ENCODE measurements at places on chromosomes 6 and 20.

DNA sequence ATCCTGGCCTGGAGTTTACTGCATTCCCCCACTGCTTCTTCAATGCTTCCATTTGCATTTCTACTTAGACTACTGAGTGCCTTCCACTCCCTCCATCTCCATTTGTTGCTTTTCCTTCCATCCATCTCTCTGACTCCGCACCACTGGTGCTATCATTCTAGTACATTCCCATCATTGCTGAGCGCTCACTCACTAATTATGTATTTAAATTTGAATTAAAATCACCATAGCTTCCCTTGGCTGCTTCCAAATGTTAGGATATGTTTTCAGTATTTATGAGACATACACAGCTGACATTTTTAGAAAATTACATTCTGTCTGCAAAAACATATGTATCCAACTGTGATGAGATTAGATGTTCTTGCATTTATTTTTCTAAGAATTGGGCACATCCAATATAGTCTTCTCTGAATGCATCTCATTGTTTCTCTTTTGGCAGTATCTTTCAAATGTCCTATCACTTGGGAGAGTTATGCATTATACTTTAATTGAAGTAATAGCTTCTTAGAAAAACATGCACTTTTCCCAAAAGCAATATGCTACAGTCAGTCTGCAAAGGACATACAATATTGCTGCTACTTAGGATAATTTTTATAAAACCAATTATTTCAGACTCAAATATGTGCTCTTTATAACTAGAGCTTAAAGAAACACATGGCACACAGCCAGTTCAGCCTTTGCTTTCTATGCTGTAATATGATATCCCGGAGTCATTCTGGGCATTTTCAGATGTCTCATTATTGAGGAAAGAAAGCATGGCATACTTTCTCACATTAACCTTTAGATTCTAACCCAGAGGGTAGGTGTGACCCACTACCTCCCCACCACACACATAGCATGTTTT, 12.1 kb upstream of the COL21A1 start:
- peak; percentile 81 for DNase-seq

GRCh38 chr6:140731741-140732140, 1357.3 kb upstream of the CITED2 start:
- peak; percentile 43 for DNase-seq

GRCh38 chr6:134657751-134658527, 292.0 kb downstream of the ALDH8A1 start:
- no peak for DNase-seq

DNA sequence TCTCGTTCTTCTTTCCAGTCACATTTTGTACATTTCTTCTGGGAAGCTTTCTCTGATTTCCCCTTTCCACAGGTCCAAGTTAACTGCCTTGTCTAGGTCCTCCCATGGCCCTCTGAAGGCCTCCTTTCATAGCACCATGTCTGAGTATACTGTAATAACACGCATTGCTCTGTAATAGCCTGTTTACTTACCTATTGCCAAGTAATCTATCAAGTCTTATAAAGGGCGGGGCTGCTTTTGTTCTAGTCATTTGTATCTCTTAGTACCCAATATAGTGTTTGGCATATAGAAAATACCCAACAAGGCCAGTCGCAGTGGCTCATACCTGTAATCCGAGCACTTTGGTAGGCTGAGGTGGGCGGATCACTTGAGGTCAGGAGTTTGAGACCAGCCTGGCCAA, 17.9 kb downstream of the PTPN1 start:
- no peak for DNase-seq

DNA sequence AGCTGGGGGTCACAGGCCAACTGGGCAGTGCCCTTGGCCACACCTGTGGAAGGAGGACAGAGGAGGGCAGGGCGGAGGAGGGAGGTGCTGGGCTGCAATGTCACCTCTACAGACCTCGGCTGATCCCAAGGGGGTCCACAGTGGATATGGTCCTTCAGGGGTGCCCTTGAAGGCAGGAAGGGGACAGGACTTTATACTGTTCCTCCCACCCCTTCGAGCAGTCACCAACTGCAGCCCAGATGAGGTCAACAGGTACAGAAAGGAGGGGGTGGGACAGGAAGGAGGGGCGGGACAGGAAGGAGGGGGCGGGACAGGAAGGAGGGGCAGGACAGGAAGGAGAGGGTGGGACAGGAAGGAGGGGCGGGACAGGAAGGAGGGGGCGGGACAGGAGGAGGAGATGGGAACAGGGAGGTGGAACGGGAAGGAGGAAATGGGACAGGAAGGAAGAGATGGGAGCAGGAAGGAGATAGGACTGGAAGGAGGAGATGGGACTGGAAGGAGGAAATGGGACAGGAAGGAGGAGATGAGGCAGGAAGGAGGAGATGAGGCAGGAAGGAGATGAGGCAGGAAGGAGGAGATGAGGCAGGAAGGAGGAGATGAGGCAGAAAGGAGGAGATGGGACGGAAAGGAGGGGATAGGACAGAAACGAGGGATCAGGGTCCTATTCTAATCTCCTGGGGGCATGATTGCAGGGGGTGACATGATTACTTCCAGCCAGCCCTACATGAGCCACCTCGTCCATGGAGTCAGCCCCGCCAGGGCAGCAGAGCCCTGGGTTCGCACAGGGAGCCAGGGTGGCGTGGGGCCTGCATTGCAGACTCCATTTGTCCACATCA, 19.4 kb upstream of the MRGBP start:
- DNase-seq = peak; percentile 13

- DNase-seq = no peak
These were observed 26.8 kb upstream of the DDR1 start for GRCh38 chr6:30857549-30857948.

GRCh38 chr20:5657190-5657875, 92.9 kb upstream of the SHLD1 start:
- peak; percentile 86 for DNase-seq

- no peak for DNase-seq
These were observed 40.4 kb upstream of the POPDC3 start for GRCh38 chr6:105220186-105220585.

GRCh38 chr6:25699649-25700048, 47.6 kb downstream of the SCGN start:
- DNase-seq = no peak

DNA sequence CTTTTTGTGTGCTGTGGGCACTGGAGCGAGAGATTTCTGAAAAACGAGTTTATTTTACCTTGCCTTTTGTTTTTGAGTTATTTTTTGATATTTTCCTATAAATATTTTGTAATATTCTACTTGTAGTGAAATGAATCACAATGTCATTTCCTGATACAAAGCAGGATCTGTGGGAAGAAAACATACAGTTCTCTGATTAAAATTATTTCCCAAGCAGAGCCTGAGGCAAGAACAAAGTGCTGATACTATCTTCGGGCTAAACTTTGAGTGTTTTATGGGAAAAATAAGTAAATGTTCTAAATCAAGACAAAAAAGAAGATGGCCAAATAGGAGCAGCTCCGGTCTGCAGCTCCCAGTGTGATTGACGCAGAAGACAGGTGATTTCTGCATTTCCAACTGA, 33.7 kb upstream of the ELOVL5 start:
- DNase-seq = no peak

DNA sequence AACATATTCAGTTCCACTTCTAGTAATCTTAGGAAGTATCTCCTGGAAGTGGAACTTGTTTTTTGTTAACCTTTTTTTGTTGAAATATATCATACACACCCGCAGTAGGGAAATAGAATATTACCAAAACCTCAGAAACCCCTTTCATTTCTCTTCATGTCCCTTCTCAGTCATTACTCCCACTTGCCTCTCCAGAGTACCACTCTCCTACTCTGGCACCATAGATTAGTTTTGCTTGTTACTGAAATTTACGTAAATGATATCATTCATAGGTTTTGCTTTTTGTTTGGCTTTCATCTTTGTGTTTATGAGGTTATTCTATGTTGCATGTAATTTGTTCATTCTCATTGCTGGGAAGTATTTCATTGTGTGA, 52.8 kb downstream of the ZFAND3 start:
- DNase-seq = no peak

GRCh38 chr20:3782597-3782996, 1.3 kb upstream of the SPEF1 start:
- DNase-seq = no peak

DNA sequence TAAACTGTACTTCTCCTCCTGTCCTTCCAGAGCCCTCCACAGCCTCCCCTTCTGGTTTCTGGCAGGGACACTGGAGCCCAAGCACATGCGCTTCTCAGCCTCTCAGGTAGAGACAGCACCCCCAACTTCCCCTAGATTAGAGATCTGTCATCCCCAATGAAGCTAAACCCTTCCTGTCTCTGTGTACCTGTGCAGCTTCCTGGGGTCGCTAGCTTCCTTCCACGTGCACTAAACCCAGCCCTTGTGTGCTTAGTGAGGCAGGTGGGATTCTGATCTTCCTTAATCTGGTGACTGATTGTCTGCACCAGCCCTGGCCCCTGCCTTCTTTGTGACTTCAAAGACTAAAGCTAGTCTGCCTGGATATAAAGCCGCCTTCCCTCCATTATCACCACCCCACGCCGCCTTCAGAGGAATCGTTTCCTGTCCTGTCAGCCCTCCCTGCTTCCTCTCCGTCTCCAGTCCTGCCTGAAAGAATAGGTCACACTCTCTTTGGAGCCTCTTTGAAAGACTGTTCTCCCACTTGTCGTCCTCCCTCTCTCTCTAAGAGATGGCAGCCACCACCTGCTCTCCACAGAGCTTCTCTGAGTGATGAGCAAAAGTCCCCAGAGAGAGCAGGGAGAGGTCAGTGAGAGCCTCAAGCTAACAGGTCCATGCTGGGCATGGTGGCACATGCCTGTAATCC, 27.5 kb downstream of the CAPN11 start:
- no peak for DNase-seq

- no peak for DNase-seq
These were observed 3.6 kb downstream of the TBC1D20 start for GRCh38 chr20:458776-459175.

DNA sequence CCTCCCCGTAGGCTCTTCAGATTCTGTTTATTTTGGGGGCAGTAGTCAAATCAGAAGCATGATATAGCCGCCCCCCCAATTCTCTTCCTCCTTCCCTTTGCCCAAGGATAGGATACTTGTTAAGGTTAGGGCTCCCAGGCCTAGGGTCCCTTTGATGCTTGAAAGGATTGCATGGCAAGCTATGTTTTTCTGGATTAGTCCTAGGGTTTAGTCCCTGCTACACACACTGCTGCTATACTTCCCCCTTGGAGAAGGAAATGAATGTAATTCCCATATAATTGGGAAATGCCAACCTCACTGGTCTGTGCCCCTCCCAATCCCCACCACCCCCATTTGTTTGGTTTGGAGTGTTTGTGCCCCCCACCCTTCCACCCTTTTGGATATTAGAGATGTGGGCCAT, 62.8 kb downstream of the ZFAND3 start:
- peak; percentile 24 for DNase-seq

GRCh38 chr6:139135578-139136545, 982 bp downstream of the HECA start:
- DNase-seq = peak; percentile 34

DNA sequence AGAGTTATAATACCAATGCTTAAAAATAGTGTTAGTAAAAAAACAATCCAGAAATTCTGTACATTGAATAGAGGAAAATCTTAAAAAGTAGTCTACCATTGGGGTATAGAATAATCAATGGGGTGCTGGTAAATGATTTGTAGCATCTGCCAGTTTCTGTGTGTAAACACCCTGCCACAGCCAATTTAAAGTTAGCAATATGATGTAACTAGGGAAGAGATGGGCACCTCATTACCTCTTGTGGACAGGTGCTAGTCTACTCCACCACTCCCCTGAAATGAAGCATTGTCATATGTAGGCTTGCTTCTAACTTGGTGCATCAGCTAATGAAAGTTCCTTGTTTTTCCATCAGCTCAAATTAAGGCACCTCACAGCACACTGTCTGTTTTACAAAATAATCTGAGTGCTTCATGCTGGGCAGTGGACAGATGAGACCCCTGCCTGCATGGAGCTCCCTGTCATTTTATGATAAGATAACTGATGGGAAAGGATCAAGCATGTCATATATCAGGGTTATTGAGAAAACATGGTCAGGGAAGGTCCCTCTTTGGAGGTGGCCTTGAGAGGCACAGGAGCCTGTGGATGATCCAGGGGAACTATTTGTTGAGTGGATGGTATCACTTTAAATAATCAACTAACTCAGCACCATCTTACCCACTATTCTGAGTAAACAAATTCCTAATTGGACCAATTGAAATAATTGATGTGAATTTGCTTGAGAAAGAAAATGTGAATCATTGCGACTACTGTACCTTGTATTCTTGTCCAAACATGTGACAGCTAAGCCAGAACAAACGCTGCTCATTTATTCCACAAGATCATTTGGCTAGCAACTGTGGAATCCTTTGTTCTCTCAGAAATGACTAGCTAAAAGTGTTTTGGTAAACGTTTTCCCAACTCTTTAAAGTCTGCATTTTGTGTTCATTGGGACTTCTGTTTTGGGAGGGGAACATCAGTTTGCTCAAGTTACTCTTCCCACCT, 45.9 kb upstream of the CSE1L start:
- DNase-seq = no peak

- DNase-seq = peak; percentile 25
These were observed 377.5 kb upstream of the IRAK1BP1 start for GRCh38 chr6:78489874-78490273.

DNA sequence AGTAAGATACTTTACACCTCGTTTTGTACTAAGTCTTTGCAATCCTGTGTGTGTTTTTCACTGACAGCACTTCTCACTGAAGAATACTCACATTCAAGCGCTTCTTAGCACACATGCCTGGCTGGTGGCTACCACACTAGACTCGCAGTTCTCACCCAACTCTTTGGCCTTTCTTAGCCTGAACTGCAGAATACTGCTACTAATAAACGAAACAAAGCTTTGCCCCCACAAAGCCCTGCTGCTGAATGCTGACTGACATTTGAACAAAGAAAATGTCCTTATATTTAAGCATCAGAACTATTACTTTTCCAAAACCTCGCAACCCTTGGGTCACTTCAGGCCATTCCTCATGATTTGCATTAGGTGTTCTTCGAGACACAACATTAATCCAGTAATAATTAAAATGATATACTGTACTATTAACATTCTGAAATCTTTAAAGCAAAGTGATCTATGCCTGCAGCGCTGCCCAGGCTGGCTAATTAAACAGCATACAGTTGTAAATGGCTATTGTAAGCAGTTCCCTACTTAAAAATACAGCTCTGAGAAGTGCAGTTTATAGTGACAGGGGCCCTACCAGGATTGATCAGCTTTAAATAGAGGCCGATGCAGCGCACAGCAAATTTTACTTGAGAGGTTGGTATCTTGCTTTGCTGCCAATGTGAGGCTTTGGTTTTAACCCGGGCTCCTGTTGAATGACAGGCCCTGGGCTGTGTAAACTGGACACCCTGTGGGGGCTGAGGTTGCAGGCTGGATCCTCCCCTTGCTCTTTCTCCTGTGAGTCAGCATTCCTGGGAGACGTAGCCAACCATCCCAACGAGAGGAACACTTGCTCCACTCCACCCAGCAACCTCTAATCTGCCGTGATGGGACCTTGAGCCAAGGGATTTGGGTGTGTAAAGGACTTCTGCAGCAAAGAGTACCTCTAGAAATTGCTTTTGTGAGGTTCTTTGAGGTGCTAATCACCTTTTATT, 899.0 kb downstream of the TFAP2A start:
- peak; percentile 81 for DNase-seq

- DNase-seq = no peak
These were observed 11.2 kb downstream of the SPDEF start for GRCh38 chr6:34544776-34545471.

- DNase-seq = no peak
These were observed 367.3 kb upstream of the EPHA7 start for GRCh38 chr6:93786474-93787330.

Measured in fibroblast of skin of scalp (primary cell).